Stimulated activated CD8-positive, alpha-beta memory T cell treated with anti-CD3 and anti-CD28 coated beads, Interleukin-15, amount 100 ng/mL, for 4 hours (primary cell): ENCODE measurements at places on chromosomes 3 and 15.

GRCh38 chr3:8638994-8639658 is 5.5 kb downstream of the SSUH2 start:
- no peak for DNase-seq

GRCh38 chr3:66431494-66431893 is 69.3 kb downstream of the LRIG1 start:
- no peak for DNase-seq

GRCh38 chr3:21754839-21755238 is 3.8 kb upstream of the ZNF385D start:
- DNase-seq: no peak

DNA sequence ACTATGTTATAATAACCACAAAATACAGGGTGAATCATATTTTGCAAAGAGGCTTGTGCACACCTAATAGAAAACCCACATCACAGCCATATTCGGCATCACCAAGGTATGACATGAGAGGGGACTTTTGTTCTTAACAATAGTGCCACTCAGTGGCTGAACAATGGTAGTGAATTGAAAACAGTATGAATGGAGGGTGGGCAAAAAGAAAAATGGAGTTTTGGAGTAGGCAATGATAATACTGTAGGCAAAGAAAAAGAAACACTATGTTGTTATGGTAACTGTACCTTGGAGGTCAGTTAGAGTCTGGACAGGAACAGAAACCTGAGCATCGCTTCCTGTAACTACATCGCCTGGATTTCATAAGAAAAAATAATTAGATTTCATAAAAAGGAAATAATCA is 348.6 kb downstream of the PLCL2 start:
- DNase-seq: no peak

- DNase-seq: no peak
Observed at GRCh38 chr15:38211249-38211648, 41.4 kb upstream of the SPRED1 start.

- DNase-seq: no peak
Observed at GRCh38 chr3:45402138-45402537, 13.8 kb downstream of the LARS2 start.

GRCh38 chr15:92117261-92117731 is 263.8 kb downstream of the SLCO3A1 start:
- DNase-seq: no peak

DNA sequence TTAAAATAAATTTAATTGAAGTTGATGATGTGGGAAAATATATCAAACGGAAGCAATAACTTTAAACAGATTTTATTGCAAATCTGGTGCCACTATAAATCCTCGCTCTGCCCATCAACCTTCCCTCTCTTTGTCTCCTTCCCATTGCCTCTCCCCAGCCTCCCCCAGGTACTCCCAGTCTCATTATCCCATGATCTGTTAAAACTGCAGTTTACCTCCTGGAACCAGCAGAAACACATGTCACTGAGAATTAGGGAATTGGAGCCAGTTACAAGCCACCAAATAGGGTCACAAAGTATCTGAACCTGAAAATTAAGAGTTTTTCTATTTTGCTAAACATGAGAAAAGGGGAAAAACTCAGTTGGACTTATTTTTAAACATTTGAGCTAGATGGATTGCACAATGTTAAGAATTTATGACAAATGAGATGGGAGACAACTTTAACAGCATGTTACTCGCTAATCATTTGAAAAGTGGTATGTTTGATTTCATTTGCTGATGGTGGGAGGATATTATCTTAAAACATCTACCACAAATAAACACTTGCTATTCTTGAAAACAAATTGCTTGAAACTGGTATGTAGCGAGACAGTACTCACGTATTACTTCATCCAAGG is 2.4 kb downstream of the PLCH1 start:
- DNase-seq: no peak

DNA sequence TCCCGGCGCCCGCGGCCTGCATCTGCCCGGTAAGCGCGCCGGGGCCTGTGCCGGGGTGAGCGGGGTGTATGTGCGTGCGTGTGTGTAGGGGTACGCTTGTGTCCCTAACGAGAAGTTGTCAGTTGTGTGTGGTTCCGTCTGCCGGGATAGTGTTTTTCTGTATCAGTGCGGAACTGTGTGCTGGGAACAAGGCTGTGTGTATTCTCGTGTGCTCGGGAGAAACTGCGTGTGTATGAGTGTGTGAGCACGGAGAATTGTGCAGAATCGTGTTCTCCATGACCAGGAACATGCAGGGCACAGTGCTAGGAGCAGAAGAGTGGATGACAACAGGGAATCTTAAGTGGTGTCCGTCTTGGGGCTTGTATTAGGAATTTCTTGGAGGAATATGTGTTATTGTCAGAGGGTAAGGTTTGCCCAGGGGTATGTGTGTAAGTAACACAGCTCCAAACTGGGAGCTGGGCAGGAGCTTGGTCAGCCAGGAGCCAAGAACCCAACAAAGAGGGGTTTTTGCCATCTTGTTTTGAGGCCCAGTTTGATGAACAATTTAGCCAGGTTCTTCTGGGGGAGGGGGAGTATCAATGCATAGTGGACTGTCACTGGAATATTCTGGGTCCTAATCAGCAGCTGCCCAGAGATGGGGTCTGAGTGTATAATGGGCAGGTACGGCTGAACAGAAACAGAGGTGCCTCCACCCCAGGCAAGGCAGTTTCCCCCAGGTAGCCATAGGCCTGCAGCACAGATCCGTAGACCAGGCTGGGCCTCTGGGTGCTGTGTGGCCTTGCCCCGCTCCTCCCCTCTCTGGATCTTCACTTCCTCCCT is 2.1 kb downstream of the ISL2 start:
- DNase-seq: no peak

DNA sequence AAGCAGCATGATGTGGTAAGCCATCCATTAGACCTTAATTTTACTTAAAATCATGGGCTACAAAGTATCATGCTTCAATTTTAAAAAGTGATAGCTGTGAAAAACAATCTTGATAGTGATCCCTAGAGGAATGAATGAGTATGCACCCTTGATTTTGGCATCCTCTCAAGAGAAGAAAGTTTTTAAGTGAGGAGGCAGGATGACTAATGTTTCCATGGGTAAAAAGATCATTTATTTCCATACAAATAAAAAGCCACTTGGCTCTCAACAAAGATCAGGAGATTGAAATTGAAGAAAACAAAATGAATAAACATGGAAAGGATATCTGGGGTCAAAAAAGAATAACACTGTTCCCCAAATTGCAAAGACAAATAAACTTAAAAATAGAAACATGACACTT is 305.4 kb downstream of the MEX3B start:
- DNase-seq: no peak

- no peak for DNase-seq
Observed at GRCh38 chr3:76024640-76025039, 239.3 kb upstream of the ZNF717 start.

DNA sequence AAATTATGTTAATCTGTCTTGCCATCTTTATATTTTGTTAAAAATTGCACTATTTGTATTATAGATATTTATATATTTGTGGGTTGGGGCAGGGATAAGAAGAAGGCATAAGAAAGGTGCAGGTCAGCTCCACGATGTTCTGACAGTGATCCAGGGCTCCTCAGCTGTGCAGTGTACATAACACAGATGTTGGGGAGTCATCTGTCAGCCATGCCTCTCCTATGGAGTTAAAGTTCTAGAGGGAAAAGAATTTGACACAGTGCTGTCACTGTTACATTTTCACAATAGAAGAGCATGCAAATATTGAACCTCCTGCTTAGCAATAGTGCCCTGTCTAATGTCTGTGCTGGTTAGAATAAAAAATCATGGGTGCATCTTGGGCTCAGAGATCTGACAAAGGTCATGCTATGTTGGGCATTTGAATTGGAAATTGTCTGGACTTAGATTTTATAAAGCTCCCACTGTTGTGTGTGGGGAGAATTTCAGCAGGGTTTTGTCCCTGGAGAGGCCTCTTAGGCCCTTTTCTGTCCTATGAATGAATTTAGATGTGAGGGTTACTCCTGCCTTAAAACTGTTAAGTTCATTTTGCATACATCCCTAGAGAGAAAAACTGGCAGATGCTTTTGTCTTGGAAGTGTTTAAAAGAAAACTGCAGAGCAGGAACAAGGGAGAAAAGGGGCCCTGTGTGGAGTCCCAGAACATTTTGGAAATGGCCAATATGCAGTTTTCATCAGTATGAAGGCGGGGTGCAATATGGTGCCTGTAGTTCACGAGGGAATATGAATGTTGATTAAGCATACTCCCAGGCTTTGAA is 20.4 kb downstream of the CDIN1 start:
- DNase-seq: no peak

- DNase-seq: no peak
Observed at GRCh38 chr15:69976366-69976994, 121.2 kb downstream of the TLE3 start.

DNA sequence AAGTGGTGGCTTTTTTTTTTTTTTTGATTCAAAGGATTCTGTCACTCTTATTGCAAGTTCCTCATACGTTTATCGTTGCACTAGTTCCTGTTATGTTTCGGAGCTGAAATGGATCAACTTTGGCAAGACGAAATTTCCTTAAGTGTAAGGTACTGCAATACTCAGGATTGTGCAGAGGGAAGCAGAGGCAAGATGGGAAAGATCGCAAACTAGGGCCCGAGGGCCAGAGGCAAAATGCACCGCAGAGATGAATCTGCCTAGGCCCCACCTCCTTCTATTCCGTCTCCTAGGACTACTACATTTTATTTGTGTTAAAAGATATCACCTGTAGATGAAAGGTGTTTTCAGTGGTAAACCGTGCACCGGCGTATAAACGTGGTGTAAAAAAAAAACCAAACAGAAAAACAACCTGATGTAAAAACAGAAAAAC is 331 bp downstream of the RNU6-1 start:
- no peak for DNase-seq

- DNase-seq: no peak
Observed at GRCh38 chr3:177679568-177680471, 482.5 kb upstream of the TBL1XR1 start.

GRCh38 chr15:100720406-100720967 is 118.1 kb downstream of the ASB7 start:
- no peak for DNase-seq

- no peak for DNase-seq
Observed at GRCh38 chr15:57595011-57595866, 3.5 kb downstream of the MYZAP start.

DNA sequence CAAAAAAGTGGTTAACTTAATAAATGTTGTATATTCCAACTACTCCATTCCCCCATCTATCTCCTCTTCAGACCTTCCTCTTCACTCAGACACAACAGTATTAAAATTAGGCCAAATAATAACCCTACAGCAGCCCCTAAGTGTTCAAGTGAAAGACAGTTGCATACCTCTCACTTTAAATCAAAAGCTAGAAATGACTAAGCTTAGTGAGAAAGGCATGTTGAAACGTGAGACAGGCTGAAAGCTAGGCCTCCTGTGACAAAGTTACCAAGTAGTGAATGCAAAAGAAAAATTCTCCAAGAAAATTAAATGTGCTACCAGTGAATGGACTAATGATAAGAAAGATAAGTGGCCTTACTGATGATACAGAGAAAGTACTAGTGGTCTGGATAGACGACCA is 71.7 kb downstream of the ANKRD28 start:
- DNase-seq: no peak

GRCh38 chr15:76756381-76756780 is 148.8 kb downstream of the SCAPER start:
- DNase-seq: no peak

- DNase-seq: no peak
Observed at GRCh38 chr3:174276826-174277225, 582.3 kb upstream of the NAALADL2 start.

DNA sequence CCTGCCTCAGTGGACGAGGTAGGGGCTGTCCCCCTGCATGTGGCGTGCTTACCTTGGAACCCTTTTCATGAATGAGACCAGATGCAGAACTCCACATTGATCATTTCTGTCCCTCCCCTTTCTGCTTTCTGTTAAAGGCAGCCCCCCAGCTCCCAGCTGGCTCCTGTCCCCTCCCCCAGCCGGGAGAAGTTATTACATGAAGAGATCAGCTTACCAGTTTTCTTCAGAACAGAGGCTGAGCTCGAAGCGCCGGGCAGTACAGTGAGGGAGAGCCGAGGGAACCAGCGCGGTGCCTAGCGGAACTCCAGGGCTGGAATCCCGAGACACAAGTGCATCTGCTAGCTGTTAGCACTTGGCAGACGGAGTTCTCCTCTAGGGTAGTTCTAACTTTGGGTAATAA is 263.3 kb upstream of the NR2E3 start:
- no peak for DNase-seq

DNA sequence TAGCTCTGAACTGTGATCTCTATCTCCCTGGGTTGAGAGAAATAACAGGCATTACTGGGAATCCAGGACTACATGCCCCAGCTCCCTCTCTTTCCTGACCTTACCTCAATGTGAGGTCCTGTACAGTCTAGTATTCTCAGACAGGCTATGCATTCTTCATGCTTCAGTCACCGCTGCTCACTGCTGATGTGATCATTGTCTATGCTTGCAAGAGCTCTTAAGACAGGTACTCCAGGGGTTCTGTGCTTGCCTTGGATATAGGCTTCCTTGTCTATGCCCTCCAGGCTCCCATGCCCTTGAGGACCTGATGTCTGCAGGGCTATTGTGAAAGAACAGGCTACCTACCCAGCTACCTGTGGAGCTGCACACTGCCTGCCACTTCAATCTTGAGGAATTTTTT is 183.6 kb downstream of the MBNL1 start:
- no peak for DNase-seq

DNA sequence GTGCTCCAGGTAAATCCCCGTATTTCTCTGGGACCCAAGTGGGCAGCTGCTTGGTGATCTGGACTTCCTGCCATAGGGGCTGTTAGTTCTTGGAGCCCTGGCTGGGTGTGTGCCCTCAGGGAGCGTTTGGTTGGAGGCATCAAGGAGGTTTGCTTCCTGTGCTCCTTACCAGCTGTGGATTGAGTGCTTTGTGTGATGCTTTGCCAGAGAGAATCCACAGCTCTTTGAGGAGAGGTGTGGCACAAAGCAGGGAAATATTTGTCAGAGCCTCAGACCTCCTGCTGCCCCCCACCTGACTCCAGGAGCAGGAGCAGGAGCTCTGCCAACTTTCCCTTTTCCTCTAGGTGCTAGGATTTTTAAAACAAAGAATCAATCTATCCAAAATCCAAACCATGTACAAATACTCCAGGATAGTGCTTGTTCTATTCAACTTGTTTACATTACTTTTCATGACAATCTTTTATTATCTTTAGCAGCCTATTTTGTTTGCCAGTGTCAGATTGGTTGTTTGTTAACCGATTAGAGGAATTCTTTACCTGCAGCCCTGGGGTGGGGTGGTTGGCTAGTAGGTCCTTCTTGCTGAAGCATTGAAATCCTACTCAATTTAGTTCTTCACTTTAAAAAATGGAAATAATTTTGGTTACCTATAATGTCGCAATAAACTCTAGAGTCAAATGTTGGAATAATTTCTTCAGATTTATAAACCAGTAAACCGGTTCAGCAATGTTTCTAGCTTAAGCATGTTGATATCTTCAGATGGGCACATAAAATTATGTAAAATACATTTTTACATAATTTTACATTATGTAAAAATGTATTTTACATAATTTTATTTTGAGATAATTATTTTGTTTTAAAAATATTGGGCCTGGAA is 2.5 kb downstream of the CTDSPL start:
- DNase-seq: no peak

- DNase-seq: no peak
Observed at GRCh38 chr3:80263260-80263659, 495.5 kb upstream of the ROBO1 start.

- DNase-seq: no peak
Observed at GRCh38 chr15:86139828-86140227, 60.2 kb downstream of the AGBL1 start.

- no peak for DNase-seq
Observed at GRCh38 chr3:36201546-36201945, 178.8 kb upstream of the STAC start.

- DNase-seq: no peak
Observed at GRCh38 chr15:86163816-86164215, 84.1 kb downstream of the AGBL1 start.
